Kidney capillary endothelial cell (primary cell): ENCODE measurements at places on chromosomes 5 and 9.

- DNase-seq: peak; percentile 51
Observed at GRCh38 chr5:16552666-16553343, 64.0 kb downstream of the RETREG1 start.

DNA sequence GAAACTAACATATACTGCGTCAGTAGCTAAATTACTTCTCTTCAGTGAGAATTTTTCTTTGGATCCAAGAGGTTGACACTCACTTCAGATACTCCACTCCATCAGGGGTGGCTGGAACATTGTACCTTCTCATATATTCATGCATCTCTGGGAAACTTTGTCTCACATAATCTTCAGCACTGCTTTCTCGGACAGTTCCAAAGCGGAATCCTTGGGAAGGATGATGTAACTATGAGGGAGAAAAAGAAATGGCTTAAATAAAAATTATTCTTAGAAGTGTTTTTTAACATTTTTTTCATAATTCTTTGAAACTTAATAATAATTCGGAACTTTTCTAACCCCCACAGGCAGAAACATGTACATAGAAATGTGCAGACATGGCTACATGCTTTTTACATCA lies 33.4 kb upstream of the PPP3R2 start:
- DNase-seq: no peak

GRCh38 chr5:68282001-68282400 lies 66.4 kb downstream of the PIK3R1 start:
- DNase-seq: no peak

DNA sequence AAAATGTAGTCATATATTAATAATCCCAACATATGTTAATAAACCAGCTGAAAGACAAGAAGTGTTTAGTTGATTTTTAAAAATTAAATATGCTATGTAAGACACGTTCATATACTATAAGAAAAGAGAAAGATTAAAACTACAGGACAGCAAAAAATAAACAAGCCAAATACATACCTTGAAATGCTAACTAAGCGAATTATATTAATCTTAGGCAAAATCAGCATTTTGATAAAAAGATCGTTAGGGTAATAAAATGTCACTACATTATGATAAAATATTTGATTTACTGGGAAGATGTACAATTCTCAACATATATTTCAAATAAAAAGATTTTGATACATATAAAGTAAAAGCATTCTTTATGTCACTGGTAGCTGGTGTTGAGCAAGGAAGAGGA lies 938.3 kb downstream of the PTPRD start:
- DNase-seq: no peak

- DNase-seq: no peak
Observed at GRCh38 chr9:129232839-129233591, 55.0 kb upstream of the IER5L start.

DNA sequence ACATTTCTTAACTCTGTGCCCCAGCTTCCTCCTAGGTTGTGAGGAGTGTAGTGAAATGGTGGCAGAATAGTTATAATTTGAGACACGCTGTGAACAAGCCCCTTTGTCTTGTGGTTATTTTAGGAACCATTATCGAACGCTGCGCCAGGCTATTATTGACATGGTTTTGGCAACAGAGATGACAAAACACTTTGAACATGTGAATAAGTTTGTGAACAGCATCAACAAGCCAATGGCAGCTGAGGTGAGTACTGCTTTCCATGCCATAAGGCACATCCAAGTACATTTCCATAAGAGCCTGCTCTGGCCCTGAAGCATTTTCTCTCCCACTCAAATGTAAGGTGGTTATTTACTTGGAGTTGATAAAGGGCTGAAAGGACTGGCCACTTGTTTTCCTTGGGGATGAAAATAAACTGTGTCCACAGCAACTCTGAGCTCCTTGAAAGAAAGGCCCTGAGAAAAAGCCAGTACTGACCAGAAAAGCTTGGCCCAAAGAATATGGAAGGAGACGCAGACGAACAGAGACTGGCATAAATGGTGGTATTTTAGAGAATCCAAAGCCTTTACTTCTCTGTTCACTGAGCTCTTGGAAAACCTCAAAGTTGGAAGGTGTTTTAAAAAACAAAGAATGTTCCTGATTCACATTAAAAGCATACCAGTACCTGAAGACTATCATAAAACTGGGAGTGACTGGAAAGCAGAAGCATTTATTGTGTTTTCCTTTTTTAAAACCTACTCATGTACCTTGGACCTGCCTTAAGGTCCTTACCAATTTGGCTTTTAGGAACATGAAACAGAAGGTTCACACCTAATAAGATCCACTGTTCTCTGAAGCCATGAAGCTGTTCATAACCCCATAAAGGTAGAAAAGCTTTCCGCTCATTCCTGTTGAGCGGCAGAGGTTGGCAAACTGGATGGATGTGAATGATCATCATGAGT lies 72.2 kb downstream of the WDR41 start:
- no peak for DNase-seq

DNA sequence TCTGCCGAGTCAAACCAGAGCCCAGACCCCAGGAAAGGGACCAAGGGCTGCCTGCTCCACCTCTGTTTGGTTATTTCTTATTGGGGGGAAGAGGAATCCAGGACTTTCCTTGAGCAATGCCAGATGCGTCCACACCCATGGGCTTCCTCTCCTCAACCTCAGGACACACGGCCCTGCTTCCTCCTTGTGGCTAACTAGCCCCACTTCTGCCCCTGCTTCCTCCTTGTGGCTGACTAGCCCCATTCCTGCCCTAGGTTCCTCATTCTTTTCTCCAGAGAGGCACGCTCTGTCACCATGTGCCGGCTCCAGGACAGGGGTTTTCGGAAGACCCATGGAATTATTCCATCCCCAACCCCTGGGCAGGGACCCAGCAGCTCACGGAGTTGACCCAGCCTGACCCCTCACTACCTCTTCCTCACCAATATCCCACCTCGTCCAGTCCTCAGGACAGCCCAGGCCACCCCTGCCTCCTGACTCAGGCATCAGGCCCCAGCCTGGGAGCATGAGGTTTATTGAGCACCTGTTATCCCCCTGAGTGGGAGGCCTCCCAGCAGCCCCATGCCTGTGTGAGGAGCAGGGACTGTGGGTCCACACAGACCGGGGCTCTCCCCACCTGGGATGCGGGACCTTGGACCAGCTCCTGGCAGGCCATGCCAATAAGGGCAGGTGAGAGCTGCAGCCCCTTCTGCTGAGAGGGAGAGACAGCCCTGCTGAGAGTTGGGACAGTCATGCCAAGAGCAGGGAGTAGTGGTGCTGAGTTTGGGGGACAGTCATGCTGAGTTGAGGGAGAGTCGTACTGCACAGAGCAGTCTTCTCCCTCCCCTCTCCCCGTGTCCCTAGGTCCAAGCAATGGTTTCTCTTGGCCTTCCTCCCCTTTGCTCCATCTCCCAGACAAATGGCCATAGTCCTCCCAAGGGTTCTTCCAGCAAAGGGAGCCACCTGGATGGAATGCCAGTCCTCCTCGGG lies 11.8 kb upstream of the FCN1 start:
- no peak for DNase-seq

DNA sequence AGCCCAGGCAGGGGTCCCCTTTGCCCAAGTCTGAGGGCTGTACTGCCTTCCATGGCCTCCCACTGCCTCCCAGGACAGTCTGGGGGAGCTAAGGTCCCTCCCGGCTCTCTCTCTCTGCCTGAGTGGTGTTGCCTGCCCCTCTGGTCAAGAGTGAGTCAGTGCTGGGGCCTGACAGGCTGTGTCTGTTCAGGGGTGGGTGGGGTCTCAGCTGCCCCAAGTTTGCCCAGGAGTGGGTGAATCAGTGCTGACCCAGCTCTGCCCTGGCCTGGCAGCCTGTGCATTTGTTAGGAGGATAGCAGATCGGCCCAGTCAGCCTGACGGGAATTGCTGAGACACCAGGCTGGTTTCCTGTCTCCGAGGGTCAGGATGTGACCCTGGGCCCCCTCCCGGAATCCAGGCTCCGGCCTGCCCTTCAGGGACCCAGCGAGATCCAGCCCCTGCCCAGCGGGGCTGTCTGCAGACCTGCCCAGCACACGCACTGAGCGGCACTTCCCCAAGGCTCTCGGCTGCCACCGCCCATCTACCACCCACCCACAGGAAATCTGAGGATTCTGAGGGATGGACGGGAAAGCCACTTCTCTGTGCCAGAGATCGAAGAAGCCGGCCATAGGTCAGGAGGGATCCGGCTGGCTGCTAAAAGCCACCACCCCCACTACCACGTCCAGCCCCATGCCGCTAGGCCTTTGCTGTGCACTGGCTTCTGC lies 15.9 kb downstream of the ENG start:
- DNase-seq: peak; percentile 97
